ENCODE measurements at places on chromosomes 11 and 22.

- no peak for DNase-seq
Measured at GRCh38 chr11:115941481-115941993, 437.3 kb upstream of the CADM1 start.

DNA sequence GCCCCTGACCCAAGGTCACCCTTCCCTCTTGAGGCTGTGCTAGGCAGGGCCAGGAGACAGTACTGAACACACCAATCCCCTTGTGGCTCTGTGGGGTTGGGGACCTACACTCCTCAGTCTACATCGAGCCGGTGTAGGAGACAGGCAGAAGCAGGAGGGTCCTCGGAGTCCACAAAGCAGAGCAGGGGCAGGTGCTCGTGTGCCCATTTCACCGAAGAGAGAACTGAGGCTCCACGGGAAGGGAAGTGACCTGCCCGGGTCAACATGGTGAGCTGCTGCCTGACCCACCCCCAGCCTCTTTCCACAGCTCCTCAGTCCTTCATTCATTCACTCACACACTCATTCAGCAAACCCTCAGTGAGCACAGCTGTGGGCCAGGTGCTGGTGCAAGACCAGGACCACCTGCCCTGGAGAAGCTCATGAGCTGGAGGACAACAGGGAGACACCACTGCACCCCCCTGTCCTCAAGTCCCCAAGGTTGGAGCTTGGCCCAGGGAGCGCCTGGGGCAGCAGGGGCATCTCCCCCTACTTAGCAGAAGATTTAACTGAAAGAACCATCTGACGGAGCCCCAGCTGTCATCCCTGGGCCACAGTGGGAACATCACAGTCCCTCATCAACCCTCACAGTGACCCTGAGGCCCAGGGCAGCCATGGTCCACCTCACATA, 127.3 kb downstream of the MED15 start:
- no peak for DNase-seq

- DNase-seq = no peak
Measured at GRCh38 chr11:18012122-18012905, 533 bp downstream of the SERGEF start.

DNA sequence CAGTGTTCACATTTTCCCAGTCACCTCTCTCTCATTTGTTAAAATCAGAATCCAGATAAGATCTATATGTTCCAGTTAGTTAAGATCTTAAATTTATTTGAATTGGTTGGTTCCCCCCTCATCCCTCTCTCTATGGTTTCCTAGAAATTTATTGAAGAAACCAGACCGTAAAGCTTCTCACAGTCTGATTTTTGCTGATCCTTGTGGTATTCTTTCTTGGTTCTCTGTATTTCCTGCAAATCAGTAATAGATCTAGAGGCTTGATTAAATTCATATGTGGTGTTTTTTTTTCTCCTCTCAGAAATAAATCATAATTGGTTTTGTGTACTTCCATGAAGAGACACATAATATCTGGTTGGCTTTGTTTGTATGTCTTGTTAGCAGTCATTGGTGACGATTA, 147.5 kb downstream of the TMEM135 start:
- DNase-seq = no peak

- DNase-seq = no peak
Measured at GRCh38 chr22:20052309-20053259, 27.5 kb upstream of the DGCR8 start.

GRCh38 chr11:2452321-2453012, 7.7 kb downstream of the KCNQ1 start:
- no peak for DNase-seq

DNA sequence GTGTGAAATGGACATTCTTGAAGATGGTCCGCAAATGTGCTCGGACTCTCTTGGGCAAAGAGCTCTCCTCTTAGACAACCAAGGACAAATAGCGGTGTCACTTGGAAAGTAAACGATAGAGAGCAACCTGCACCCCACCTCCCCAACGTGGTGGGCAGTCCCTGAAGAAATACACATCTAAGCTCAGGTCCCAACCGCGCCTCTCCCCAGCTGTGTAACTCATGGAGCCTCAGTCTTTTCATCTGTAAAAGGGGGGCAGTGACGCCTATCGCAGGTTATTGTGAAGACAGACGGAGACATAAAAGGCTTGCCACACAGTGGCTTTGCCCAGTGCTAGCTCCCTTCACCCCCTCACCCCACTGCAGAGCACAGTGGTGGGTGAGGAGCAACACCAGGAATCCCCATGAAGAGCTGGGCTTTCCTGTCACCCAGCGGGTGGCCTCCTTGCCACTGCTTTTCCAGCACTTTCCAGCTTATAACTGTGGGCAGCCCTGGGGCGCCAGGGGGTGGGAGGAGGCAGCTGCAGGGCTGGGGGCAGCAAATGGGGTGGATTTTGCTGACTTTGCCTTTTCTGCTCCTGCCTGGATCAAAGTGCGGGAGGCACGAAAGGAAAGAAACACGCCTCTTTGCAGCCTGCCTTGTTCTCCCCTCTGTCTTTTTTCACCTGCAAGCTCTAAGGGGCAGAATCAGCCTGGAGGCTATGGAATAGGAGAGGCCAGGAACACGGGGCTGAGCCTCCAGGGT, 73.7 kb upstream of the TSPAN18 start:
- no peak for DNase-seq

- DNase-seq = no peak
Measured at GRCh38 chr11:110095554-110095953, 2.4 kb downstream of the ZC3H12C start.

DNA sequence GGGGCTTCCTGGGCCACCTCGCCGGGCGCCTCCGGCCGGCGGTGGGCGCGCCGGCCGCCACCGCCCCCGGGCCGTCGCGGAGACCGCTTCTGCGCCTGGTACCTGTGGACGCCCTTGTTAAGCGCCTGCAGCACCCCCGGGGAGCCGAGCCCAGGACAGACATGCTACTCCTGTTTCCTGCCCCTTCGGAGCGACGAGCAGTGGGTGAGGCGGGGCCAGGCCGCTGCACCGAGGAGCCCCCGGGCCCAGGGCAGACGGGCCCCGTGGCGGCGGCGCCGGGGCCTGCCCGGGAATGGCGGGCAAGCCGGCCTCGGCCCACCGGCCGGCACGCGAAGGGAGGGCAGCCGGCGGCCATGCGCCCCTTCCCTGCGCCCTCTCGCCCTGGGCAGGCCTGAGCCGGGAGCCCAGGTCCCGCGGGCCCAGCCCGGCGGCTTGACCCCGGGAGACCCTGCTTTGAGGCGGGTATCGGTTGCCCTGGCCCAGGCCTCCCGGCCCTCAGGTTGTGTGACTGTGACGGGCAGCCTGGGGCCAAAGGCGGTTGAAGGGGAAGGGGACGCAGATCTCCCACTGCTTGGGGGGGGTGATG, 789 bp upstream of the KDM2A start:
- DNase-seq = no peak

GRCh38 chr11:129992161-129992944, 10.3 kb downstream of the PRDM10 start:
- peak; percentile 34 for DNase-seq

DNA sequence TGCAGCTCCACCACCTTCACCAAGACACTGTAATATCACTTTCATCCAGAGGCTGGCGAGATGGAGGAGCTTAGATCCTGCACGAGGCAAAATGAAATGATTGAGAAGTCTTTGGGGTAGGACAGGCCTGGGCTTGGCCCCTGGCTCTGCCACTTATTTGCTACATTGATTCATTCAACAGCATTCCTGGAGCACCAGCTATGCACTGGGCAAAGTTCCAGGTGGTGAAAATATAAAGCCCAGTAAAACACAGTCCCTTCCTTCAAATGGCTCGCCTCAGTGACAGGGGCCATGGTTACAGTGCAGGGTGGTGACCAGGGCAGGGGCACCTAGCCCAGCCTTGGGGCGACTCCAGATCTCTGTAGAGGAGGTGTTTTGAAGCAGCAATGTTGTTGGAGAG, 19.7 kb downstream of the ALX4 start:
- no peak for DNase-seq

- DNase-seq = peak; percentile 80
Measured at GRCh38 chr22:36853407-36854099, 7.3 kb upstream of the NCF4 start.

DNA sequence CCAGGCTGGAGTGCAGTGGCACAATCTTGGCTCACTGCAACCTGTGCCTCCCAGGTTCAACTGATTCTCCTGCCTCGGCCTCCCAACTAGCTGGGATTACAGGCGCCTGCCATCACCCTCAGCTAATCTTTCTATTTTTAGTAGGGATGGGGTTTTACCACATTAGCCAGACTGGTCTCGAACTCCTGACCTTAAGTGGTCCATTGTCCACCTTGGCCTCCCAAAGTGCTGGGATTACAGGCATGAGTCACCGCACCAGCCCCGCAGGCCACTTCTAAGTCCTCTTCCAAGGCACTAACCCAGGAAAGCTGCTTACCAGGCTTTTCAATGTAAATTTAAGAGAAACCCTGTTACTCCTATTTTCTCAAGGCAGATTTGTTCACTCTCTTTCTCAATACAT, 50.4 kb downstream of the DENND5A start:
- DNase-seq = no peak

GRCh38 chr11:113505541-113506375, 30.6 kb upstream of the DRD2 start:
- no peak for DNase-seq

Data from stimulated activated CD4-positive, alpha-beta T cell treated with anti-CD3 and anti-CD28 coated beads, TNF-alpha, amount 100 ng/mL, for 24 hours (primary cell).